ENCODE measurements at places on chromosomes 6 and 20. TPM values are rescaled to one million over a fixed set of nuclear protein-coding genes. Genes with fewer than 3 reads are reported as not detected.

Gene ULBP1
- 0.86 TPM for total RNA-seq

Gene HLA-DMB
- total RNA-seq = not detected

Gene PBOV1
- not detected for total RNA-seq

Gene B3GAT2
- total RNA-seq = not detected

Gene BHLHE23
- total RNA-seq = not detected

Gene CLDN20
- not detected for total RNA-seq

Gene MTHFD1L
- 17.5 TPM for total RNA-seq

Gene RAB32
- total RNA-seq = 29.8 TPM
